ENCODE measurements at places on chromosomes 3 and 15.

GRCh38 chr3:100810671-100811070, 101.4 kb downstream of the TFG start:
- peak; percentile 89 for DNase-seq

DNA sequence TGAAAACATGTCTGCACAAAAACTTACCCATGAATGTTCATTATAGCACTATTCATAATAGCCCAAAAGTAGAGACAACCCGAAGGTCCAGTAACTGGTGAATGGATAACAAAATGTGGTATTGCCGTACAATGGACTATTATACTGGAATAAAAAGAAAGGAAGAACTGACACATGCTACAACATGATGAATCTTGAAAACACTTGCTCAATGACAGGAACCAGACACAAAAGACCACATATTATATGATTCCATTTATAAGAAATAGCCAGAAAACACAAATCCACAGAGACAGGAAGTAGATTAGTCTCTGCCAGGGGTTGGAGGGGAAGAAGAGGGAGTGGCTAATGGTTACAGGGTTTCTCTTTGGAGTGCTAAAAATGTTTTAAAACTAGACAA, 18.3 kb downstream of the SHC4 start:
- DNase-seq: no peak

DNA sequence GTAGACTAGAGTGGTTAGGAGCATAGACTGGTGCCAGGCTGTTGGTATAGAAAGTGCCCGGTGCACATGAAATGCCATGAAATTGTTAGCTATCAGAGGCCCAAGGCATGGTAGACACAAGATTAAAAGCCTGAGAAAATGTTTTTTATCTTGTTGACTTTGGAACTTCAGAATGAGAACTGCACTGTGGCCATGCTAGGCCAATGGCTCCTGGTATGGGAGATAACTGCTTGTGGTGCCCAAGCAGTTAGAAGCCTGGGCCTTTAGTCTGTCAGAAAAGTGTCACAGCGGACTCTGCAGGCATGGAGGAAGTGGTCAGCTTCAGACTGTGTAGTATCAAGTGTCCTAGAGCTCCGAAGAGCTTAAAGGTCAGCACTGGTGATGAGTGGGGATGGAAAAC, 11.9 kb downstream of the FYCO1 start:
- no peak for DNase-seq

- DNase-seq: no peak
These were observed 58.1 kb downstream of the NGLY1 start for GRCh38 chr3:25724948-25725645.

DNA sequence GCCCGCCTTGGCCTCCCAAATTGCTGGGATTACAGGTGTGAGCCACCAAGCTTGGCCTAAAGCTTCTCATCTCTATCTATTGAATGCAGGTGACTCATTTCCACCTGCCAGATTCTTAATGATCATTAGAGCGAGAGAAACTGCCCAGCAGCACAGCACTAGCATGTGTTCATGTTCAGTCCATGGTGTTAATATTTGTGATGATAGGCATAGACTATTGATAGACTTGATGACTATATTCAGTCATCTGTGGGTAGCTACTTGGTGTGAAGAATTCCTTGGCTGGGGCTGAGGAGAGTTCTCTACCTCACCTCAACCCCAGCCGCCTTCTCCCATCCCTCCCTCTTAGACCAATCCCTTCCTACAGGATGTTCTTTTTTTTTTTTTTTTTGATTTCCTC, 60.0 kb downstream of the ST6GAL1 start:
- DNase-seq: no peak

DNA sequence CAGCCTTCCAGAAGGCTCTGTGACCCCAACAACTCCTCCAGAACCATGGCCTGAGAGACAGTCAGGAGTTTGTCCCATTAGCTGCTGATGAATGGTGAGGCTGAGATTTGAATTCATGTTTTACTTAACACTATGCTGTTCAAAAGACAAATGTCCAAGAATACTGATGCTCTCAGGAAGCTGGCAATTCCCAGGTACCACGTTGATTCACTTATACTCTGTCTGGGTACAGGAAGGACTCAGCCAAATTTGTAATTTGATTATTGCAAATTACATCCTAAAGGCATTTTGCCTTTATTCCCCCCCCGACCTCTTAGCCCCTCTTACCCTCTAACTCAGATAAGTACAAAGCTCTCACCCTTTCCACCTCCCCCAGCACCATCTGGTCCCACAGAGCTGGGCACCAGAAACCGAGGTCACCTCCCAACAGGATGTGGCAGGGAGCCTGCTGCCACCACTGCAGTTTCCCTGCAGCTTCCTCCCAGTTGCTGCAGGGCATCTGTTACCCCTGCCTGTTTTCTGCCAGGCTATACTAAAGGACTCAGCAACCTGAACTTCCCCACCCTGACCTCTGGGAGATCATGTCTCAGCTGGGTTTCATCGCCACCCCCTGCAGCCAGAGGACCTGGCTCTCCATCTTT, 33.6 kb downstream of the EAF1 start:
- no peak for DNase-seq
